ENCODE measurements at places on chromosomes 7 and 10.
A peak's percentile ranks its signal among the peaks of the same experiment; 100 is the strongest.

DNA sequence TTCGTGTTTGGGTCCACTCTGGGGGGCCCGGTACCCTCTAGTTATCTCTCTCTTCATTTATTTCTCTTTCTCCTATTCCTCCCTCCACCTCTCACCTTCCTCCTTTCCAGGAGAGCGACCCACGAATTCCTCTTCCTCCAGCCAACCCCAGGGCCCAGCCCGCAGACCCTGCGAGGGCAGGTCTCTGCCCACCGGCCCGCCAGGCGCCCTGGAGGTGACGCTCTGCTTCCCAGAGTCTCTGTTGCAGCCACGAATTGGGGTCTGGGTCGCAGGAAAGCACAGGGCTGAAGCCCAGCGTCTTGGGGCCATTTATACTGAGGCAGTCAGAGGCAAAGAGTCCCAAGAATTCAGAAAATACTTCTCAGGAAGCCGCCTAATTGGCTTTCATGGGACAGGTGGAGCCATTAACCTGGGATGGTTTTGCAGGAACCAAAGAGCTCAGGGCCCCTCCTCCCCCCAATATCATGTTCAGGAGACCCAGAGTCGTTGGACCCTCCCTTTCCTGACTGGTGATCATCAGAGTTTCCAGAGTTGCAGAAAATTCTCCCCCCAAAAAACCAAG lies 2.7 kb upstream of the EN2 start:
- DNase-seq: no peak

DNA sequence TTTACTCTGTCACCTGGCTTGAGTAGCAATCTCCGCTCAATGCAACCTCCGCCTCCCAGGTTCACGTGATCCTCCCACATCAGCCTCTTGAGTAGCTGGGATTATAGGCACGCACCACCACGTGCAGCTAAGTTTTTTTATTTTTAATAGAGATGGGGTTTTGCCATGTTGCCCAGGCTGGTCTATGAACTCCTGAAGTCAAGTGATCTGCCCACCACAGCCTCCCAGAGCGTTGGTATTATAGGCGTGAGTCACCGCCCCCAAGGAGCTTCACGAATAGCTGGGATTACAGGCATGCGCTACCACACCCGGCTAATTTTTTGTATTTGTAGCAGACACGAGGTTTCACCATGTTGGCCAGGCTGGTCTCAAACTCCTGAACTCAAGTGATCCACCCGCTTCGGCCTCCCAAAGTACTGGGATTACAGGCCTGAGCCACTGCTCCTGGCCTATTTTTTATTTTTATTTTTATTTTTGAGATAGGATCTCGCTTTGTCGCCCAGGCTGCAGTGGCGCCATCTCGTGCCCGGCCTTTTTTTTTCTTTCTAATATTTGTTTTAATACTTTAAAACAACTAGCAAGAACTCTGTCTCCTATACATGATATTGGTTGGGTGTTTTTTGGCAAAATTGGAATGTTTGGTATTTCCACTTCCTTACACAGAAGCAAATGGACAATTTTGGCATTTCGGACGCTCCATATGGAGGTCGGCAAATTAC lies 1.1 kb downstream of the EFCAB10 start:
- DNase-seq: no peak

DNA sequence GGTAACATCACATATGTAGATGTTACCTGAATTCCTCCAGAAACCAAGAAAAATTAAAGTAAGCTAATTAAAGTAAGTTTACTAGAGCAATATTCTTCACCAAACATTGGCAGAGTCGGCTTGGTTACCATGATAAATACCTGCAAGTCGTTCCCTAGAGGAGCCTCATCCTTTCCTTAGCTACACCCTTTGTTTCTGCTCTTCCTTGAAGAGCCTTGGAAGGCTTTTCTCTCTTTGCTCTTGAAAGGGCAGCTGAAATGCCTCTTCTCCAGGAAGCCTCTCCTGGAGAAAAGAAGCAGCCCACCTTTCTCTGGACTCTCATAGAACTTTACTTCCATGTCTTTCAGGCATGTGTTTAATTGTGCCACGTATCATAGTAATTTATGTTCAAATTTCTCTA lies 34.9 kb upstream of the CALD1 start:
- DNase-seq: no peak

DNA sequence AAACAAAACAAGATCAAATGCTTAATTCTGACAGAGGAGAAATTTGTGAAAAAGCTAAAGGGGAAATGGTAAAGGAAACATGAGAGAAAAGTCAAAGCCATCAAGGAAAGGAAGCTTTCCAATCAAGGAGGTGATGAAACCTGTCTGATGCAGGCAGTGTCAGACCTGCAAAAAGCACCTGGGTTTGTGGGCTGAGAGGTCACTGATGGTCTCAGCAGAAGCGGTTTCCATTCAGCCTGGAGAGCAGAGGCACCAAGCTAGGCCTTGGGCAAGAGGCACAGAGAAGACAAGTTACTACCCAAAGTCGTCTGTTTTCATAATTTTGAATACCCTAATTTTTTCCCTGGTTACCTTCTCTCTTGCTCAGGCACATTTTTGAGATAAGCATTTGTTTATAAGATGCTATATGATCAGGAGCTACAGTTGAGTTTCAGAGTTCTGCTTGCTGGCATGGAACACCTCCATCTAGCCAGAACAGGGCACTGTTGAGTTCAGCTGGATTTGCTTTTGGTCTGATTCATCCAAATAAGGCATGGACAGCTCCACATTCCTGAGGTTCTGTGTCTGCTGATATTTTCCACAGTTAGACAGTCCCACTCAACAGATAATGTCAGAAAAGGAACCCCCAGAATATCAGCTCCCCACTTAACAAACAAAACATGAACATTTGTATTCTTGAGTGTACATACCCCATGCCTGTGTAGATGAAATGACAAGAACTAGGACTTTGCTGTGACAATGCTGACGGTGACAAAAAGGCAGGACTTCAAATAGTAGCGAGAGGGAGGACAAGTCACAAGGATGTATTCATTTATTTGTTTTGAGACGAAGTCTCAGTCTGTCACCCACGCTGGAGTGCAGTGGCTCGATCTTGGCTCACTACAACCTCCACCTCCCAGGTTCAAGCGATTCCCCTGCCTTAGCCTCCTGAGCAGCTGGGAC lies 4.9 kb upstream of the PPIA start:
- DNase-seq: no peak

GRCh38 chr7:45036317-45036716 lies 36.3 kb downstream of the CCM2 start:
- DNase-seq: no peak

GRCh38 chr7:115831371-115831770 lies 199.2 kb downstream of the TFEC start:
- no peak for DNase-seq

DNA sequence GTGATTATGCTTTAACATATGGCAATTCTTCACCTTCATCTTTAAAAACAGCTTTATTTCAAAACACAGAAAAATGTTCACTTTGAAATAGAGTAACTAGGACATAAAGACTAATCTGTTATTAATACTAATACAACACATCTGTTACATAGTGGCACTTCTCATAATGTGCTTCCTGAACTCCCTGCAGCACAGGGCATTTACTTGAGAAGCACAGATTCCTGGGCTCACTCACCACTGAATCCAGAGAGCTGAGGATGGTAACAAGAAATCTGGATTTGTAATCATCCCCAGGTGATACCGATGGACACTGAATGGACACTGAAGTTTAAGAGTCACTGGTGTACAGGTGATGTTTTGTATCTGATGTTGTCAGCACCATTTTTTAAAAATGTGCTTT lies 96.1 kb downstream of the COL28A1 start:
- no peak for DNase-seq

DNA sequence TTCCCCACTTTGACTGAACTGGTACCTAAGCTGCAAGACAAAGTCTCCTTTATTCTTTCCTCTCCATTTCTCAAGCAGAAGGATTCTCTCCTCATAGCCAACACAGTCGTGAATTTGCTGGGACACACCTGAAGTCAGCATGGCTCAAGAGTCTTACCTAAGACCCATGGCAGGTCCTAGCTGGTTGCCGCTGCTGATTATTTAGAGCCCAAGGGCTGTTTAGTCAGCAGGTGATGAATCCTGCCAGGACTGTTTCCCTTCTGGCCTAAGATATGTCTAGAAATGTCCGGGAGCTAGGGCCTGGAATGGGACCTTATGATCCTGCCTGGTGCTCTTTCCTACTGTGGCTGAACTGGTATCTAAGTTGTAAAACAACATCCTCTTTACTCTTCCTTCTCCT lies 82.8 kb downstream of the AHCYL2 start:
- DNase-seq: no peak

GRCh38 chr10:95640891-95641315 lies 15.6 kb downstream of the ALDH18A1 start:
- DNase-seq: no peak

DNA sequence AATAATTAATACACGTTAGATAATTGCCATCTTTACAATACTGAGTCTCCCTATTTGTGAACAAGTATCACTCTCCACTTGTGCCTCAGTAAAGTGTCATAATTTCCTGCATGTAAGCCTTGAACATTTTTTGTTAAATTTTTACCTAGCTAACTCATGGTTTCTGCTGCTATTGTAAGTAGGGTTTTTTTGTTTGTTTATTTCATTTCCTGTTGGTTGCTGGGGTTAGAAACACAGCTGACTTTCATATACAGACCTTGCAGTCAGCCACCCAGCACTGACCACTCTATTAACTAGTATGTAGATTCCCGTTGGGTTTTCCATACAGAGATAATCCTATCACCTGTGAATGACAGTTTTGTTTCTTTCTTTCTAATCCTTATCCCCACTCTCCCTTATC lies 133.3 kb downstream of the MPP7 start:
- DNase-seq: no peak

- DNase-seq: no peak
Observed at GRCh38 chr7:4297918-4298219, 384.2 kb upstream of the FOXK1 start.

- no peak for DNase-seq
Observed at GRCh38 chr7:137771679-137772078, 75.1 kb downstream of the DGKI start.

DNA sequence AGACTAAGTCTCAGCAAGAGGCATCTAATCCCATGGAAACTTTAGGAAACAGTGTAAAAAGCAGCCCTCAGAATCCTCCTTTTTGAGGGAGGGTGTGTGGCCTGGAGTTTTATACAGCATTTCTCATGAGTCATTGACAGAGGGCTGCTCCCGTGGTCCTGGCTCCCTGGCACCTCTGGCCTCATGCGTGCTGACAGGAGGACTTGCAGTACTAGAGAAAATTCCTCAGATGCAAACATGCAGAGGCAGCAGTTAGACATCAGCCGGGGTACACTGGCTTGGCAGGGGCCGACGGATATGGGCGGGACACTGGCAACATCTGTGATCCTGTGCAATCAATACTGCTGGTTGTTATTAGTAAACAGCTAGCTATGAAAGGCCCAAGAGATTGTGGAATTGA lies 925.1 kb upstream of the CELF2 start:
- no peak for DNase-seq

DNA sequence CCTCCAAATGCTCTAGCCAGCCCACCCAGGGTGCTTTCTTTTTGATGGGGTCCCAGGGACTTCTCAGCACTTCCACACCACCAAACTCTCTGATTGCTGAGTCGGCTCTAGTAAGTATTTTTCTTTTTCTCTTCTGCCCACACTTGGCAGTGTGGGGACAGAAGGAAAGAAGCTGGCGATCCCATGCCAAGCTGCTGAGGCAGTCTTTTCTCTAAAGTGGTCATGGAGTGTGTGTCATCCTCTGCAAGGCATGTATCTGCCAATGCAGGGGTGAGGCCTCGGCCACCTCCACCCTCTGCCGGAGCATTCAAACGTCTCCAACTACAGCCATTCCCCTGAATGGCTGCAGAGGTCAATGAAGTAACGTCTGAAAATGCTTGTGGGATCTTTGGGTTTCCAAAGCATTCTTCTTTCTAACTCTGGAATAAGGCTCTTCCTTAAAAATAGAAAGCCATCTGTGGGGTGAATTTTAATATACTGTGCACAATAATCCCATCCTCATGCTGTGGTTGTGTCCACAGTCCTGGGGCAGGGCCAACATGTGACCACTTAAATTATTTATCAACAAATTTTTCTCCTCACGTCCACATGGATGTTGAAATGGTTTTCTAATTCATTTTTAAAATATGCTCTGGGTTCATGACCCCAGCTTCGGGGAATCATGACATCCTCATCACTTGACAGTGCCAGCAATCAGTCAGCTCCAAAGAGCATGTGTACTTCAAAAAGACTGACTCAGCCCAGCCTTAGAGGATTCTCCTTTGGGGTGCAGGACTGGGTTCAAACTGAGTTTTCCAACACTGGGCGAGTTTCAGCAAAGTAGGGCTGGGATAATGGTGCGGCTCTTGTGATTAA lies 171.3 kb upstream of the ITGB1 start:
- peak; percentile 64 for DNase-seq

DNA sequence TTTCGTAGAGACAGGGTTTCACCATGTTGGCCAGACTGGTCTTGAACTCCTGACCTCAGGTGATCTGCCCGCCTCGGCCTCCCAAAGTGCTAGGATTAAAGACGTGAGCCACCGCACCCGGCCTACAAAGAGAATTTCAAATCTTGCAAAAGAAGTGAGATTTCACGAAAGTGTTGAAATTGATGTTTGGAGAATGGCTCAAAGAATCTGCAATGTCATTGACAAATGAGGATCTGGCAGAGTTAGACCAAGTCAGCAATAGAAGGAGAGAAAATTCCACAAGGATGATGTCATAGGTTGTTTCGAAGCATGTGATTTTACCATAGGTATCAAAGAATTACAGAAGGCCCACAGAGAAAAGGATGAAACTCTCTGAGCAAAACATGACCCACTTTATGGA lies 71.7 kb downstream of the LYZL2 start:
- no peak for DNase-seq

DNA sequence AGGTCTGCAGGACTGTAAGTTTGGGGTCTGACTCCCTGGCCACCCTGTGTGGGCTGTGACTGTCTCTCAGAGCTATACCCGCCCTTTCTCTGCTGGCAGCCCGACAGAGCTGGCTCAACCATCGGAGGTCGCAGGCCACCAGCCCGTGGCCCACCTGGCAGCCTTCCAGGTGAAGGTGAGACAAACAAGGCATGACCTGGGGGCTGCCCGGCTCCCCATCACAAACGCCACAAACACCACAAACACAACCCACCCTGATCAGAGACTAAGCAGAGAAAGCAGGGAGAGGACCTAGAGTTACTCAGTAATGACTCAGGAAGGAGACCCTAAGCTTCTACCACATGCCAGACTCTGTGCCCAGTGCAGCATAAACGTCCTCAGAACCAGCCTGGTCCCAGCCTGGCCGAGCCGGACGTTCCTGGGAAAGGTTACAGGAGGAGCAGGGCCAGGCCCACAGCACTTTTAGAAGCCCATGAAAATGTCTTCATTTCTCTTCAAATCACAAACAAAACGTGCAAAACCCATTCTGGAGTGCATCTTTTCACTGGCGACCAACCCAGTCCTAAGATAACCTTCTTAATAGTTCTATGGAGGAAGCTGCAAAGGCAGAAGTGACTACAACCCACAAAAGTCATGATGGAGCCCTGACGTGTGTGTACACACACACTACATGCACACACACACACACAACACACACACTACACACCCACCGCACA lies 66.8 kb downstream of the MKI67 start:
- no peak for DNase-seq

Measured in GOT3 (cell line).